ENCODE measurements at places on chromosomes 6 and 20. TPM values are rescaled to one million over a fixed set of nuclear protein-coding genes. Genes with fewer than 3 reads are reported as not detected.
A peak's percentile ranks its signal among the peaks of the same experiment; 100 is the strongest.

The GABBR1 gene
- total RNA-seq = 79.9 TPM

The CDH4 gene
- total RNA-seq = 0.11 TPM

The SAMD5 gene
- not detected for total RNA-seq

The TCEA2 gene
- 29.9 TPM for total RNA-seq

The HAO1 gene
- total RNA-seq = not detected

The CAGE1 gene
- total RNA-seq = 0.39 TPM

The FAM83C gene
- total RNA-seq = not detected

The C20orf144 gene
- total RNA-seq = 0.17 TPM

The PBOV1 gene
- total RNA-seq = not detected

The CDSN gene
- total RNA-seq = not detected

DNA sequence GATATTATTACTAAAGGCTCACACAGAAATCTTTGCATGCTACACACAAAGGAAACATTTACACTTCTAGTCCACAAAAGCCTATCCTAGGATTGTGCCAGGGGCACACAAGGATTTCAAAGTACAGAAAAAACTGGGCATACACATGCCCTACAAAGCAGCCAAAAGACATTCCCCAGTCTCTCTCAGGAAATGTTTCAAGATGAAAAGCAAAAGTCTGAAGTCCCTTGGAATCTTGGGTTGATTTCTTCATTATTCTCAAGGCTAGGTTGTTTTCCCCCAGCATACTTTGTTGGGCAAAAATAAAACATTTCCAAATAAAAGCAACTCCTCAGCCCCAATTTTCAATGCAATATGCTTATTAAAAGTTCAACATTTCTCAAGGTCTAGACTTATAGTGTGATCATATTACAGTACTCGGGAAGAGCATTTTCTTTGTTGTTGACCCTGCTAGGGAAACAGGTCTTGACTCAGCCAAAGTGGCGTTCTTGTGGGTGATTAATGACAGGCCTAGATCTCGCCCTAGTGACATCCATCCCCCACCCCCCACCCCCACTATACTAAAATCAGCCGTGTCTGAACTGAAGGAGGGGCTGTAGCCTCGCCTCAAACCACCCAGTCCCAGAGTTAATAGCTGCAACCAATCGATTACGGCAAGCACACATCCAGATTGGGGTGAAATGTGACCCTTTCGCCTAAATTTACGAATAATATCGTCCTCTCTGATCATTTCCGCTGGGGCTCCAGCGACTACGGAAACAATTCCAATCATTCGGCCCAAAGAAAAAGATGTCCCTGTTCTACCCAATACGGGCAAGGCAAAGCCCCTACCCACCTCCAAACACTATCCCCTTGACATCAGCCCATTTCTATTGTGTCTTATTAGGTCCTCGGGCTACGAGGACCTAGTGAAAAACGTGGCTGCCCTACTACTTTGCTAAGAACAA, 1.4 kb downstream of the AKIRIN2 start:
- H3K27ac ChIP-seq = peak overlapping the region; percentile 90
- no peaks in the 10 kb centered on the region for H3K36me3 ChIP-seq
- H3K4me1 ChIP-seq = peaks cover 17% of the 10 kb centered on the region
- no peaks in the 10 kb centered on the region for H3K27me3 ChIP-seq
- peak; percentile 65 for DNase-seq

GRCh38 chr6:155108070-155108820, 113.1 kb downstream of the TIAM2 start:
- peaks cover 2% of the 10 kb centered on the region for H3K27me3 ChIP-seq
- H3K27ac ChIP-seq = no peak overlapping the region
- DNase-seq = no peak
- H3K4me3 ChIP-seq = no peak overlapping the region
- peaks cover 2% of the 10 kb centered on the region for H3K4me1 ChIP-seq

DNA sequence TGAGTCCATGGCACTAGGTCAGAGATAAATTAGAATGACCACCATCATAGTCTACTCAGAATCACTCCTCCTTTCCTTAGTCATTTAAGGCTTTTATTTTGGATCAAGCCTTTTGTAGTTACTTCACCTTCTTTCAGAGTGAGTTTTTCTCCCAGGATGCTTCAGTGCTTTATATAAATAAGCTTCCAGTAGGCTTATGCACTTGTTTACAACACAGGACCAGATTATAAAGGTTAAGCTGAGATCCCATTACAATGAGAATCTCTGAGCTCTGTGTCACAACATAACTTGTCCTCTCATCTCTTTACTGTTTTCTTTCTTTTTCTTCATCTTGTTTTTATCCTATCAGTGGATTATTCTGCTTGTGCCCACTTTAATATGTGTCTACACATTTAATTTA, 47.9 kb downstream of the CEP57L1 start:
- H3K4me3 ChIP-seq = no peak overlapping the region
- H3K27ac ChIP-seq = no peak overlapping the region
- no peaks in the 10 kb centered on the region for H3K36me3 ChIP-seq

DNA sequence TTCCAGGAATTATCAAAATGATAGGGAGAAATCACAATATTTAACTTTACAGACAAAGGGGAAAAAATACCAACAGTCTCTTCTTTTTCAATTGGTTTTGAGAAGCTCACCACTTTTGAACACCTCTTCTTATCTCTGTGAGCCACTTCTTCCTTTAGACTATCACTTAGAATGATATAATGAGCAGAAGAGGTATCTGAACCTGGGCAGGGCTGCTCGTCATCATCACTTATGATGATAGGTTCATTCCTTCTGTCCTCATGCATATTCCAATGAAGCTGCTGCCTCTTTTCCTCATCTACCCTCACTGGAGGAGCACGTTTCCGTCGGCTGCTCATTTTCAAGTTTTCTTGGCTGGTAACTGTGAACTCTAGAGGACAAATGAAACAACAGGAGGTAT, 9.2 kb downstream of the SHPRH start:
- peaks cover 46% of the 10 kb centered on the region for H3K36me3 ChIP-seq
- no peak for DNase-seq
- H3K27ac ChIP-seq = no peak overlapping the region
- H3K4me3 ChIP-seq = no peak overlapping the region

GRCh38 chr6:21751608-21752007, 158.1 kb downstream of the SOX4 start:
- no peak for DNase-seq
- H3K4me3 ChIP-seq = no peak overlapping the region
- no peaks in the 10 kb centered on the region for H3K27me3 ChIP-seq
- H3K4me1 ChIP-seq = no peaks in the 10 kb centered on the region
- H3K36me3 ChIP-seq = no peaks in the 10 kb centered on the region
- H3K27ac ChIP-seq = no peak overlapping the region

DNA sequence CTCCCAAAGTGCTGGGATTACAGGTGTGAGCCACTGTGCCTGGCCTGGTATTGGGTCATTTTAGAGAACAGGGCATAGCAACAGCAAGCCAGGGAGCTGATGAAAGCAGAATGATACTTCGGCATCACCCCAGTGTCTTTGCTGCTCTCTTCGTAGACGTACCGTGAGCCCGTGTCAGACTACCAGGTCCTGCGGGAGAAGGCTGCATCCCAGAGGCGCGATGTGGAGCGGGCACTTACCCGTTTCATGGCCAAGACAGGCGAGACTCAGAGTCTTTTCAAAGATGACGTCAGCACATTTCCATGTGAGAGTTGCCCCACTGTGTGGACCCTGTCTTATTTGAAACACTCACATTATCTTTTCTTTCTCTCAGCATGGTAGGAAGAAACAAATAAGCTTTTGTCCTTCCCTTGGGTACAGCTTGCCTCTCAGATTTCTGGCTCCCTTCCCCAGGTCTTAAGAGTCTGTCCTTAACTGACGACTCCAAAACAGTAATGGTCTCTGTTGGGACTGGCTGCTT, 15.9 kb downstream of the TAF8 start:
- H3K27ac ChIP-seq = no peak overlapping the region
- no peak overlapping the region for H3K4me3 ChIP-seq
- peaks cover 86% of the 10 kb centered on the region for H3K36me3 ChIP-seq
- H3K27me3 ChIP-seq = no peaks in the 10 kb centered on the region

- H3K27me3 ChIP-seq = no peaks in the 10 kb centered on the region
- H3K4me3 ChIP-seq = no peak overlapping the region
- no peaks in the 10 kb centered on the region for H3K36me3 ChIP-seq
- DNase-seq = no peak
- H3K27ac ChIP-seq = no peak overlapping the region
These were observed 4.3 kb upstream of the MCM3 start for GRCh38 chr6:52288841-52289240.

DNA sequence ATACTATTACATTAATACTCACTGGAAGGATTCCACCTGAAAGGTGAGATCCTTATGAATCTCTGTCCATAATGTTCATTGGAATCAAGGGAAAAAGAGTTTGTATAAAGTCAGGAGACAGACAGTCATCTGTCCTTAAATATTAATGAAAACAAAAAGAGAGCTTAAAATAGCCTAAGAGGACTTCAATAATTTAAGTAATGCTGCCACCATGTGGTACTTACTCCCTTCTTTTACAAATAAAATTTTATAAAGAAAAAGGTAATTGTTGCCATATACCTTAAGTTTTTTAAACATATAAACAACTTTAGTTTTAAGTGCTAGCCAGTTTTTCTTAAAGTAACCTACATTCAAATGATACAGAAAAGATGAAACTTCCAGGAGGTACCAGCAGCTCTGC, 5.1 kb downstream of the BLOC1S5 start:
- peaks cover 45% of the 10 kb centered on the region for H3K36me3 ChIP-seq
- no peak overlapping the region for H3K27ac ChIP-seq
- no peaks in the 10 kb centered on the region for H3K27me3 ChIP-seq
- peak; percentile 24 for DNase-seq
- H3K4me1 ChIP-seq = peaks cover 5% of the 10 kb centered on the region
- no peak overlapping the region for H3K4me3 ChIP-seq

- H3K4me3 ChIP-seq = no peak overlapping the region
- no peaks in the 10 kb centered on the region for H3K36me3 ChIP-seq
- peaks cover 37% of the 10 kb centered on the region for H3K4me1 ChIP-seq
- DNase-seq = no peak
- H3K27ac ChIP-seq = no peak overlapping the region
These were observed 67.9 kb upstream of the DUSP22 start for GRCh38 chr6:224350-224749.

DNA sequence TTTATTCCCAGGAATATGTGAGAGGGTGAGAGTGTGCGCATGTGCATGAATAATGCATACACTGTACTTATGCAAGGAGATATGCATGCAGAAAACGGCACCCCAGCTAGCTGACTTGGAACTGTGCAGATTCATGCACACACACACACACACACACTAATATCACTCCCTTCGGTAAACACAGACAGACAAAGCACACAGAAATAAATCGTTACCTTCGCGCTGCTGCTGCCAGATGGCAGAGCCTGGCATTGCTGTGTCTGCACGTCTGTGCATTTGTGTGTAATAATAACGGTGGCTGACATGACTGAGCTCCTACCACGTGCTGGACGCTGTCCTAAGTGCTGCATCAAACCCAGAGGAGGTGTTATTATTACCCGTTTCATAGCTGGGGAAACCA, 36.8 kb downstream of the PREX1 start:
- H3K4me1 ChIP-seq = peaks cover 74% of the 10 kb centered on the region
- H3K4me3 ChIP-seq = no peak overlapping the region
- H3K27me3 ChIP-seq = no peaks in the 10 kb centered on the region
- H3K36me3 ChIP-seq = peaks cover 6% of the 10 kb centered on the region
- H3K27ac ChIP-seq = no peak overlapping the region
- DNase-seq = no peak

- no peaks in the 10 kb centered on the region for H3K36me3 ChIP-seq
- no peak overlapping the region for H3K27ac ChIP-seq
- DNase-seq = no peak
- no peak overlapping the region for H3K4me3 ChIP-seq
These were observed 176.0 kb downstream of the SASH1 start for GRCh38 chr6:148518511-148519156.

DNA sequence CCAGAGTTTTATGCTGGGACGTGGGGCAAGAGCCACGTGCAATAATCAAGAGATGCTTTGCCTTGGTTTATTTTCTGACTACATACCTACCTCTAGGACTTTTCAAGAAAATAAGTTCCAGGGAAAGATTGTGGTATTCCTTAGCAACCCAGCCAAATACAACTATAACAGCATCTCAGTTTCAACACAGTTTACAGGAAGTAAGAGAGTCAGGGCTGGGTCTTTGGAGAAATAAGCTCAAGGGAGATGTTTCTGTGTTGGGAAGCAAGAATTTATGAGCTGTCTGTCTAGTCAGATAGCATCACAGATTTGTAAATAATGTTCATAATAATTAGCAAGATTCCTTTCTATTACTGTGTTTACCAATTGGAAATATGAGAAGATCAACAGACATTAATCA, 35.1 kb downstream of the MAP3K5 start:
- no peak overlapping the region for H3K27ac ChIP-seq
- no peak for DNase-seq
- no peaks in the 10 kb centered on the region for H3K27me3 ChIP-seq
- H3K4me1 ChIP-seq = peaks cover 71% of the 10 kb centered on the region

- peaks cover 6% of the 10 kb centered on the region for H3K4me1 ChIP-seq
- no peaks in the 10 kb centered on the region for H3K27me3 ChIP-seq
- DNase-seq = no peak
- no peak overlapping the region for H3K27ac ChIP-seq
- no peaks in the 10 kb centered on the region for H3K36me3 ChIP-seq
These were observed 17.1 kb downstream of the HLA-A start for GRCh38 chr6:29959467-29959866.

- no peak overlapping the region for H3K27ac ChIP-seq
- no peak for DNase-seq
- no peaks in the 10 kb centered on the region for H3K36me3 ChIP-seq
- no peak overlapping the region for H3K4me3 ChIP-seq
- no peaks in the 10 kb centered on the region for H3K4me1 ChIP-seq
These were observed 124.3 kb downstream of the CDKAL1 start for GRCh38 chr6:20658516-20658915.

DNA sequence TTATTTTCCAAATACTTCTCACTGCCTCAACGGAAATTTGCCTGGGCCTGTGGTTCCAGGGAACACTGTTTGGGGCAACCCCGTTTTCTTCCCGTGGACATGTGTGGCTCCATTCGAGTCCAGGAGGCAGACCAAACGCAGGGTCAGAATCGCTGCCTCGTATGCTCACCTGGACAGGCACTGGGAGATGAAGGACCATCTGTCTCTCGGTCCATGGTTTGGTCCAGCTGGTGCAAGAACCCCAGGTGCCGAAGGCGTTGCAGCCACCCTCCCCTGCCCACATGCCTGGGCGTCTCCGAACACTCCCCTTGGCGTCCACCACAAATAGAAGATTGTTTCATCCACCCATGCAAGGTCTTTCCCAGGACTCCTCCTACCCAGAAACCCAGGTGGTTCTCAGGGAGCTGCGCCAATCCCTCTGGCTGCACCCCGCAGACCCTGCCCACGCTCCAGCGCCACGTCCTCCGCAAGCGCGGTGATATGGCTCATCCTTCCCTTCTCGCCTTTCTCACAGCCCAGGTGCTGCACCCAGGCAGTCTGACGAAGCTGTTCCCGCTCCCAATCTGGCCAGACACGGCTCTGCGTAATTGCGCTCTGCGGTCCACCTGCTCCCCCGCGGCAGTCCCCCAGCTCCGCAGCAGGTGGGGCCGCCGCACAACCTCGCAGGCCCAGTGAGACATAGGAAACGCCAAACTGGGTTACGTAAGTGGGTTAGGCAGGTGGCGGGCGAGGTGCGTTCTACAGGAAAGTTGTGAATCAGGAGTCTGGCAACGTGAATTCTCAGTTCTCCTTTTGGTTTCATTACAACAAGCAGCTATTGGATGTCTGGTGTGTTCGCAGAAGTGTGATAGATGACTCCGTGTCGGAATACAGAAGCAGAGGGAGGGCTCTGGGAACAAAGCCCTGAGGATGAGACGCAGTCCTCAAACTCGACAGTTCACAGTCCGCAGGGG, 146.2 kb upstream of the ECI2 start:
- H3K27me3 ChIP-seq = peaks cover 16% of the 10 kb centered on the region
- peak; percentile 8 for DNase-seq
- no peak overlapping the region for H3K27ac ChIP-seq
- no peaks in the 10 kb centered on the region for H3K36me3 ChIP-seq
- H3K4me3 ChIP-seq = no peak overlapping the region
